Lower leg skin (tissue), 4 donors: ENCODE measurements at places on chromosomes 6 and 20. TPM values are rescaled to one million over a fixed set of nuclear protein-coding genes. Genes with fewer than 3 reads are reported as not detected.
A peak's percentile ranks its signal among the peaks of the same experiment; 100 is the strongest.

DNA sequence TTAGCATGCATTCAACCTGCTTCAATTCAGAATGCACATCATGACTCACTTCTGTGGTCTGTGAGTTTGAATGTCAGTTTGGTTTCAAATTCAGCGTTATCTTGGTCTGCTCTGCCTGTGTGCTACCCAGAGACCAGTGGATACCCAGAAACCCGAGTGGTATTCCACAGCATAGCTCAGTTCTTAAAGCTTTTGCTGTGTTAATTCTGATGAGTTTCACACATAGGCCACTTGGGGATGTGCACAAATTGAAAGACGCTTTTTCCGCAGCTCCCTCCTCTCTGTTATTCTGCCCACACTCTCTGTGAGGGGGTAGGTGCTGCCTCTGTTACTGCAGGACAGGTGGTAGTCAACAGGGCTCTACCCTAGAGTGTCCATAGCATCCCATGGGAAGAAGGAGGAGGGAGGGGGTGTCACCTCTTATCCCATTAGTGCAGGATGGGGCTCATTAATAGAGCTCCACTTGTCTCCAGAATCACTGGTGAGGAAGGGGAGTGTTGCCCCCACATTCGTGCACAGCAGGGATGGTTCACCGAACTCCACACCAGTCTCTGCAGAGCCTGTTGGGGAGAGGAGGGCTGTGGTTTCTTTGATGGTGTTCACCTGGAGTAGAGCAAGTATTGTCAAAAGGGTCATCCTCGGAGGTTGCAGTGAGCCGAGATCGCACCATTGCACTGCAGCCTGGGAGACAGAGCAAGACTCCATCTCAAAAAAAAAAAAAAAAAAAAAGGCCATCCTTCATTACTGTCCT is 29.2 kb upstream of the SDCBP2 start:
- peak; percentile 46 for DNase-seq

DNA sequence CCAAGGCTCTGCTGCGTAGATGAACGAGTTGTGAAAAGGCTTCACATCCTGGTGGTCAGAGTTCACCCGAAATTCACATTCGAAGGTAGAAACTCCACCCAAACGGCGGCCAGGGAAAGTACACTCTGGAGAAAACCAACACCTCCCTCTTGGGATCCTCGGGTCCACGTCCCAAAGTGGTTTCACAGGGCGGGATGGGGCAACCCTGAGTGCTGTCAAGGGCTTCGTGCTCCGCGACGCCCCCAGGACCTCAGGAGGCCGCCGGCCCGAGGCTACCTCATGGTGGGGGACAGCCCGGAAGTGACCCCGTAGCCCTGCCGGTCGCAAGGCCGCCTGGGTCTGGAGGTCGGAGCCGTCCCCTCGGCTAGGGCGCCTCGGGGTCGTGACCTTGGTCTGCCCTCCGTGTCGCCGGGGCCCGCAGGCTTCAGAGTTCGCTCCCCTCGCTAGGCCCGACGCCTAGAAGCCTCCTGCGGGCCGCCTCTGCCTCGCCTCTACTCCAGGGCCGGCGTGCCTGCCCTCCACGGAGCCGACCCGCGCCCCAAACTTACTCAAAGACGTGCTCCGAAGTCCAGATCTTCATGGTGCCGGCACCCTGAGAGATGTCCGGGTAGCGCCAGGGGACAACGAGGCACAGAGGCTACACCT is at the start of gene PRELID3B:
Gene PRELID3B, minus strand, starts transcription at position 636 of the 645 bp plus-strand sequence. Its CDS starts 56 bp downstream, at position 580.
- peak; percentile 90 for DNase-seq

- DNase-seq: no peak
Observed at GRCh38 chr20:14064333-14064732, 69.0 kb downstream of the MACROD2 start.

- DNase-seq: no peak
Observed at GRCh38 chr6:139439349-139439748, 64.9 kb upstream of the CITED2 start.

- DNase-seq: no peak
Observed at GRCh38 chr6:70474751-70475150, 61.4 kb downstream of the FAM135A start.

DNA sequence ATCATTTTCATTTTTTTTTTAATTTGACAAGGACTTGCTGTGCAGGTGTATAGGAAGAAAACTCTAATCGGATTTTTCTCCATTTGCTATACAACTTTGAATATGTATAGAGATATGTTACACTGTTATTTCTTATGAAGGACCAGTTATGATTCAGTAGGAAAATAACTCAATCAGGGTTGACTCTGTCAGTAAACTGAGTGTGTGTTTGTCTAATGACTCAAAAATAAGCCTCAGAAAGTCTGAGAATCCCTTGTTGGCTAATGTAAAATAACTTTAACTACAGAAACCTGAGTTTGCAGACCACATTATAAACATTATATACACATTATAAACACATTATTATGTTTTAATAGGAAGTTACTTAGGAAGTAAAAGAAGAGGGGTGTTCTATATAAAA is 352.6 kb downstream of the RIMS1 start:
- no peak for DNase-seq

GRCh38 chr6:161557333-161558107 is 283.7 kb upstream of the AGPAT4 start:
- DNase-seq: no peak

DNA sequence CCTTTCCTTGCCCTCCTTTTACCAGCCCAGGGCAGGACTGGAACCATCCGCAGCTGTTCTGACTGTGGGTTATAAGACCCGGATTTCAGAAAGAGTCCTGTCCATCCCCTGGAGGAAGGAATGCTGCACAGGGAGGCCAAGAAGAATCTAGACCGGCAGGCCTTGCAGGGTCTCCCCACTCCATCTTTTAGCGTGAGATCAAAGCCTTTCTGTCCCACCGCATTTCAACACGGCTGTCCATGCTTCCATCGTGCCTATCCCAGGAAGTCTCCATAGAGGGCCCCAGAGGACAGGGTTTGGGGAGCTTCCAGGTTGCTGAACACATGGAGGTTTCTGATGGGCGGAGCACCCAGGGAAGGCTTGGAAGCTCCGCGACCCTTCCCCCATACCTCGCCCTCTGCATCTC is 79.3 kb upstream of the AGPAT4 start:
- no peak for DNase-seq

FOXQ1 gene
- total RNA-seq: 68.6 TPM

SNX21 gene
- total RNA-seq: 225 TPM

DNA sequence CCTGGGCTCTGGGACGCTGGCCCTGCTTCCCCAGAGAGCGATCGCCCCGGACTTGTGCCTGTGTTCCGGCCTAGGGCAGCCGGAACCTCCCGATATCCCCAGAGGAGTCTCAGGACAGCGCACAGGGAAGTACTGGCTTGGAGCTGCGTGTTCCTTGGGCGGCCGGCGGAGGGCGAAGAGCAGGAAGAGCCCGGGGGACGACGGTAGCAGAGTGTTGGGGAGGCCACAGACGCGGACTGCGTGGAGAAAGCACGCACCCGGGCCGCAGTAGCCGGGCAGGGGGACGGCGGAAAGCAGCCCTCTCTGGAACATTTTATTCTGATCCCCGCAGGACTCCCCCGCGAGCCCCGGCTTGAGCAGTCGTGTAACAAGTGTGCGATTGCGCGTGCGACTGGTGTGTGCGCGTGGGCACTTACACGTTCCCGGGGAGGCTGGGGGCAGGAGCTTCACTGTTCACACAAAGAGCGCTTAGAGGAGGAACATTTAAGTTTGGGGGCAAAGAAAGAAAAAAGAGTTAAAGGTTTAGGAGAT is 36.1 kb downstream of the NCR2 start:
- DNase-seq: no peak

- DNase-seq: no peak
Observed at GRCh38 chr20:2585811-2586210, 49.4 kb downstream of the TMC2 start.

LTA gene
- total RNA-seq: not detected

DNA sequence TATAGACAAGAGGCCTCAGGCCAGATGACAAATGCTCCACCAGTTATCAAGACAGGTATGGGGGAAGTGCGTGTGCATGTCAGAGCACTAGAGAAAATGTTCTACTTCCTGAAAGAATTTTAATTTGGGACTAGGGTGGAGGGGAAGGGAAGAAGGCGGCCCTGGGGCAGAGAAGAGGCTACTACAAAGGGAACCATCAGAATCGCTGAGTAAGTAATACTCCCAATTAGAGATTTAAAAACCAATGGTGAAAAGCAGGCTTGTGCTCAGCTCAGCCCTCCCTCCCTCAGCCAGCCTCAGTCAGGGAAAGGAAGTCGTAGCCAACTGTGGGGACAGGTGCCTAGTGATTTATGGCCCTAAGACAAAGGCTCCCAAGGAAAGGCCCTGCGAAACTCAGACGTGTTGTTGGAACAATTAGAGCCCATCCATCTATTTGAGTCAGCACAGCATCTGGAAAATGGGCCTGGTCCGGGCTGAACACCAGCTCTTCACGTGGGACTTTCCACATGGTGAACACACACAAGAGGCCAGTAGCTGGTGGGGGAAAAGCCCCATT is 15.0 kb upstream of the MAFB start:
- no peak for DNase-seq

GRCh38 chr6:5314191-5314865 is 53.0 kb downstream of the FARS2 start:
- no peak for DNase-seq

DNA sequence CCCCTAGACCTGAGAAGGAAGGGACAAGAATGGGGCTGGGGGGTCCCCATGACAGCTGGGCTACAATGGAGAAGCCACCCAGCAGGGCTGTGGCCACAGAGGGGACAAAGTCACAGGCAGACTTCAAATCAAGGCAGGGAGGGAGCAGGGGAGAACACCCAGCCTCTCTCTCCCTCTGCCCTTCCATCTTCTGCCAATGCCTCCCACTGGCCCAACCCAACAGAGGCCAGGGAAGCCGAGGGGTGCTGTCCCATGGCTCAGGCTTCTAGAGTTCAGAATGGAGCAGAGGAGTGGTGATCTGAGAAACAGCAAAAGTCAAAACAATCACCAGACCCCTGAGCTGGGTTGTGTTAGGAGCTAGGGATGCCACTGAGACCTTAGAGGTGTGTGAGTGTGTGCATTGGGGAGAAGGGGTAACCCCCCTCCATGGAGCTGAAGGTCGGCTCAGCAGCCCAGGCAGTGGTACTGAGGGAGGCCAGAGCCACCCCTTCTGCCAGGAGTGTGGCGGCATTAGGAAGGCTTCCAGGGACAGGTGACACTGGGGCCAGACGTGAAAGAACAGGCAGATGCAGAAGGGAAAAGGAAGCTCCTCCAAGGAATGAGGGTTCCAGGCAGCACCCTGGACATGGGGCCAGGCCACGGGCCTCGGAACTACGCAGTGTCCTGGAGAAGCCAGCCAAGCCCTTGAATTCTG is 12.0 kb downstream of the GLP1R start:
- no peak for DNase-seq

DNA sequence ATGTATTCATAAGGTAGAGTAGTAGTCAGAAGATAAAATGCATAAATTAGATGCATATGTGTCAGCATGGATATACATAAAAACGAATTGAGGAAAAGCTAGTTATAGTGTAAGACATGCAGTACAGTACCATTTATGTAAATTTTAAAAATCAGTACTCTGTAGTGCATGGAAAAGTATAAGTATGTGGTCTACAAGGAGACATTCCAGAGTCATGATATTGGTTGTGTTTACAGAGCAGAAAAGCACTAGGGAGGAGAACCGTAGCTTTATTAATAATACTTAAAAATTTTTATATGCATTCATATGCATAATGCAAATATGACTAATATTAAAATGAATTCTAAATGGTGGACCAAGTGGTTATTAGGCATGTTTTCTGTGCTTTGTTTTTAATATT is 220.0 kb downstream of the ZFAND3 start:
- DNase-seq: no peak

GRCh38 chr20:29300579-29301551 is 1956.6 kb upstream of the DEFB115 start:
- DNase-seq: no peak

SLC17A9 gene
- total RNA-seq: 1.1 TPM

DNA sequence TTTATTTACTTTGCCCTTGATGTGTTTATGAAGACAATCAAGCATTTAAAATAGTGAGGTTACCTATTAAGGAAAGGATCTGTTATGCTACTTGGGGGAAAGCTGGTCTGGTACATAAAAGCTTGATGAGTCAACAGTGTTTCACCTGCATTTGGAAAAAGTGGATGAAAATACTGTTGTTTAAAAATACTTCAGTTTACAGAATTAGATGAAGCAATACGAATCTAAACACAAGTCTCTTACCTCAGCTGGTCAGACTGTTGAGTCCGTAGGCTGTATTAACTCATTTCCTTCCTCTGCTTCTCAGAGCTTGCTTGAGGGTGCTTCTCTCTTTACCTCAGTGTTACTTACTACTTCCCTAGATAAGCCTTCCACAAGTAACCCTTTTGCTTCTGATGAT is 36.1 kb downstream of the NKX2-4 start:
- DNase-seq: no peak

DNA sequence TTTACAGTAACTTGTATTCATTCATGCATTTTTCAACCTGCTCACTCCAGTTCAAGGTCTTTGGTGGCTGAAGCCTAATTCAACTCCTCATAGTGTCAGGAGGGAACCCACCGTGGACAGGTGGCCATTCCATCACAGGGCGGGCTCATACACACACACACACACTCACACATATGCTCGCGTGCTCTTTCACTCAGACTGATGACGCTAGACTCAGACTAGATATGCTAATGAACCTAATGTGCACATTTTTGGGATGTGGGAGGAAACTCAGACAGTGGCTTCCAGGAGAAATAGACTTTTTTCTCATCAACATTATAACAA is 56.7 kb downstream of the TRIM27 start:
- DNase-seq: no peak

DNA sequence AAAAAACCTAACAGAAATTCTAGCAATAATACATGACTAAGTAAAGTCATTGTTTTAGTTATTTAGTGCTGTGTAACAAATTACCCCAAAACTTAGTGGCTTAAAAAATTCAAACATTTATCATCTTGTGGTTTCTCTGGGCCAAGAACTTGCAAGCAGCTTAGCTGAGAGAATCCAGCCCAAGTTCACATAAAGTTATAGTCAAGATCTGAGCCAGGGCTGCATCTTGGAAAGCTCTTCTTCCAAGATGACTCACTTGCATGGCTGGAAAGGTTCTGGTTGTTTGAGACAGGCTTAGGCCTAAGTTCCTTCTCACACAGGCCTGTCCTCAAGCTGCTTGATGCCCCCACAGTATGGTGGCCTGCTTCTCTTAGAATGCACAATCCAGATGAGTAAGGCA is 217.8 kb upstream of the TSHZ2 start:
- no peak for DNase-seq

DNA sequence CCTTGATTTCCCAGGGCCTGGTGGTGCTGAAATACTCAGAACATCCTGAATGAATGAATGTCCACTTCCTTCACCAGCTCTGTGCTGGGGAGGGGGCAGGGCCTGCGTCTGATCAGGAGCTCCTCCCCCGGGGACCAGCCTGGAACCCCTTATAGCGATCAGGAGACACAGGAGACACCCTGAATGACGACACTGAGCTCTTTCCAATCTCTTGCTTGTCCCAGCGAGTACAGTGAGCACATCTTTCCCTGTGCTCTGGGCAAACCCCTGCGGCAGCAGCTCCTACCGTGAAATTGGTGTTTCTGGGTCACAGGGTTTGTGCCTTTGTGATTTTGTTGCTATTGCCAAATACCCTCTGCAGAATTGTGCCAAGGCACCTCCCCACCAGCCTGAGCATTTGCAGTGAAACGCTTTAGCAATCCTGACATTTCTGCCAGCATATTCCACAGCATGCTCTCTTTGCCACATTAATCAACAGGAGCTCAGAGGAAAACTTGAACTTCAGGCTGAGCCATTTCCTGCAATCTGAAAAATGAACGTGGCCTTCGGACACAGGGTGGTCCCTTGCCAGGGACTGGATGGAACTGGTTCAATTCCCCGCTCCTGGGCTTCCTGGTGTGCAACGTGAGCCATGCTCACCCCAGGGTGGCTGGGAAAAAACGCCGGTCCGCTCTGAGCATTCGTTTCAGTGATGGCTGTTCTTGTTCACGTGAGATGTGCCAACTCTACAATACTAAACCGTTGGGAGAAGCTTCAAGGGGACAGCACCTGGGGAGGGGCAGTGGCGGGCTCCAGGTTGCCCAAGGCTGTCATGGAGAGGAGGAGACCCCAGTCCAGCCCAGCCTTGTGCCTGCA is 23.1 kb upstream of the MRGBP start:
- DNase-seq: no peak
